ENCODE measurements at places on chromosomes 1 and 21. TPM values are rescaled to one million over a fixed set of nuclear protein-coding genes. Genes with fewer than 3 reads are reported as not detected.

DNA sequence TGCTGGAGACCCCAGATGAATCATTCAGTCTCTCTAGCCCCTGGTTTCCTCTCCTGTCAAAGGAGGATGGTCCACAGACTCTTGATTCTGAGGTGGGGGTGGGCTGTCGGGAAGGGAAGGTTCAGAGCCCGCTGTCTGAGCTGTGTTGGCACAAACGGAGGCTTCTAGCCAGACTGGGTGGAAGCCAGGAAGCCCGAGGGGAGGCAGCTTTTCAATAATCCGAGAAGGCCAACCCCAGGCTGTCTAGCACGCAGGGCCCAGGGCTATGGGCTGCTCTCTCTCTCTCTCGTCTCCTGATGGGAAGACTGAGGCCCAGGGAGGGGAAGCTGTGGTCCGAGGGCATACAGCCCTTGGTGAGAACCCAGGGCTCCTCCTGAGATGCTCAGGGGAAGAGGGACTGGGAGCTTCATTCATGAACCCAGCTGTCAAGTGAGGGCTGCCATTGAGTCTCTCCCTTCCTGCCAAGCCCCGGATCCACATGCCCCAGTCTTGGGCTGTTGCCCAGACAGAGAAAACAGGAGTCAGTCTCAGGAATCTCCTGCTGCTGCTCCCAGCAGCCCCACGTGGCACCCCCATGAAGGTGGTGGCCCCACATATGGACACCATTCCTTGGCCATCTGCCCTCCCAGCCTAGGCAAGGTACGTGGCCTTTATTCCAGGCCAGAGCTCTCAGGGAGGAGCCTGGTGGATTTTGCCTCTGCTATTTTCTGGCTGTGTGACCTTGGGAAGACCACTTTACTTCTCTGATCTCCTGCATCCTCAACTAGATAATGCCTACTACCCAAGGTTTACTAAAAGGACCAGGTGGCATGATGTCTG lies 44.4 kb downstream of the RAP1GAP start:
- no peak for DNase-seq

DNA sequence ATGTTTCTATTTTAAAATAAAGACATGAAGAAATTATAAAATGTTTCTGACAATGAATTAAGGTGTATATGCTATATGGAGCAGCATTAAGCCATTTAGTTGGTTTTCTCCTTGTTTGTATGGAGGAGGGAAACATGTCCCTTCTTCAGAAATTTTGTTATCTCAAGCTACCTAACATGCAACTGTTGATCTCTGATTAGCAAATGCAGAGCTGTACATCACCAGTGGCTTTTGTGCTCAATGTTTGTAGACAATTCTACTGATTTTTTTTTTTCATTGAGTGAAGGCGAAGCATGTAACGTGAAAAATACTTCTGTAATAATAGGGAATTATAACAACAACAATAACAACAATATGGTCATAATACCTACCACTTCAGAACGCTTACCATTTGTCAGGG lies 463.7 kb downstream of the PLPP3 start:
- no peak for DNase-seq

DNA sequence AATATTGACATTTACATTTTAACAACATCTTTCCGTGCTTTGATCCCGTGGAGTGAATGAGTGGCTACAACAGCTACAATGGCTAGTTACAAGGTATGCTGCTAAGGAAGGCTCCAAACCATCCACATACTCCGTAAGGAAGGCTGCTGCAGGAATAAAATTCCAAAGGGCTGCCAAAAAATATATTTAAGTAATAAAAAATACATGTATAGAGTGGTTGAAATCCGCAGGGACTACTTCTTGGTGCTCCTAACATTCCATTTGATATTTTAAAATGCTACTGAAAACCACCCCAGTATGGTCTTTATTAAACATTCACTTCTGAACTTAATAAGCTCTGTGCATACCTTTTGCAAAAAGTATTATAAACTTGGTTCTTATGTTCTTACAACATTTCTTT lies 25.3 kb downstream of the TNFSF4 start:
- DNase-seq, result no peak

DNA sequence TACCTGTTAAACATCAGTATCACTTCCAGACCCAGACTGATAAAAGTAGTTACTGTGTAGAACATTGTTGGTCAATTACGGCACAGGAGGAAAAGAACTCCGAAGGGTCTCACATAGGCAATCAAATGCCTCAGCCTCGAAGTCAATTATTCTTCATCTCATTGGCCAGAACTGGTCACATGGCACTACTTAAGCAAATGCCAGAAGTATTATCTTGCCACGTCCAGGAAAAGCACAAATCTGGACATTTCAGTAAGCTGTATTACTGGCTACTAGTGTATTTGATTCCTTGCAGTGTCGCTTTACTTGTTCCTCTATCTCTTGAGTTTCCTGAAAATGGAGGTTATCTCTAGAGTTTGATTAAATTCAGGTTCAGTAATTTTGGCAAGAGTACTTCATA lies 24.4 kb downstream of the DIO1 start:
- no peak for DNase-seq

GRCh38 chr1:239719642-239720258 lies 333.4 kb downstream of the CHRM3 start:
- no peak for DNase-seq

GRCh38 chr21:34074283-34075090 lies 1.1 kb downstream of the MRPS6 start:
- no peak for DNase-seq

- DNase-seq, result no peak
Observed at GRCh38 chr1:185823467-185823866, 89.3 kb downstream of the HMCN1 start.

DNA sequence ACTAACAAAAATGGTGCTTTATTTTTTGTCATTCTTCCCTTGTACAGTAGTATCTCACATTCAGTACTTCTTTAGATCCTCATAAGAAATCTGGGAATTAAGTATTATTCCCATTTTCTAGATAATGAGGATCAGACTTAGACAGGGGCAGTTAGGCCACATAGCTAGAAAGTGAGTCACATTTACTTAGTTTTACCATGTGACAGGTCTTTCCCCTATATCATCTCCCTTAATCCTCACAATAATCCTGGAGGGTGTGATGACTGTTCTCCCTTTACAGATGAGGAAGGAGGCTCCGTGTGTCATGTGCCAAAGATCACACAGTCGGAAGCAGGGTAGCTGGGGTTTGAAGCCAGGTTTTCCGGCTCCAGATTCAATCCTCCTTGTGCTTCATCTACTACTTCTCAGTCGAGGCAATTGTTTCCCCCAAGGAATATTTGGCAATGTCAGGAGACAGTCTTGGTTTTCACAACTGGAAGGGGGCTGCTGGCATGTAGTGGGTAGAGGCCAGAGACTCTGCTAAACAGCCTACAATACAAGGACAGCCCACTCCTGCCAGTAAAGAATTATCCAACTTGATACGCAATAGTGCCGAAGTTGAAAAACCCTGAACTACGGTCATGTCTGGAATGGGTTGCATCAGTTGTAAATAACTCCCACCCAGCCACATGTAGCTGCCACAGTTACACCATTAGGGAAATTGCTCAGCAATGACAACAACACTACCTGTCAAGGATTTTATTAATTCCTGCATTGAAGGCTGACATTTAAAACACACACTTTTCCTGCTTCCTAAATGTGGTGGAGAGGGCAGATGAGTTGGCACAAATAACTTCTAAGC lies 54.5 kb downstream of the C8B start:
- no peak for DNase-seq

DNA sequence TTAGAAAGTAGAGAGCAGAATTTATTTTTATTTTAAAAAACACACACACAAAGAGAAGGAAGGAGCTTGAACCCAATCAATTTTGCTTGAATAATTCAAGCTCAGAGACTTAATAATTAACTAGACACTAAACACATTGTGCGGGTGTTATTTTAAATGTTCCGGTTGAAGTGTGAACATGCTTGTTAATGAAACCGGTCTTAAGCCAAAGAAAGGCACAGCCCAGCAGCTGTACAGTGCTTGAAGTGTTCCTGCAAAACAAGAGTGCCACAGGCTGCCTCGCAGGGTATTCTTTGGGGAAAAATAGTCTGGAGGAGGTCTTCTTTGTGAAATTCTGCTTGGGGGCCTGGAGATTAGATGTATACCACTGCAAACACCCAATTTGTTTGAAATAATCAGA lies 2.2 kb upstream of the CDC42BPA start:
- DNase-seq, result no peak

- DNase-seq, result no peak
Observed at GRCh38 chr1:54144366-54144765, 8.4 kb downstream of the CDCP2 start.

GRCh38 chr1:16226490-16227179 lies 10.3 kb downstream of the CPLANE2 start:
- no peak for DNase-seq

- no peak for DNase-seq
Observed at GRCh38 chr1:155318082-155318481, 2.6 kb upstream of the RUSC1 start.

DNA sequence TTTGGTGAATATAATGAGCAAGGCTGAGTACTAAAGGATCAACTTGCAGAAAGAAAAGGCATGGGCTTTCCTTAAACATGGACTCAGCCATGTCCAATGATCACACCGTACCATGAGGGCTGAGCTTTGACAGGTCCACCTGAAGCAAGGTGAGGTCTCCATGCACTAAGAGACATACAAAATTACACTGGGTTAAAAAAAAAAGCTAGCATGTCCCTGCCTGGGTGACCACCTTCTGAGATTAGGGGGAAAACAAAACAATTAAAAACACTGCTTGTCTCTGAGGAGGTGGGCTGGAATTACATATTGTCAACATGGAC lies 22.7 kb downstream of the DUSP10 start:
- no peak for DNase-seq

DNA sequence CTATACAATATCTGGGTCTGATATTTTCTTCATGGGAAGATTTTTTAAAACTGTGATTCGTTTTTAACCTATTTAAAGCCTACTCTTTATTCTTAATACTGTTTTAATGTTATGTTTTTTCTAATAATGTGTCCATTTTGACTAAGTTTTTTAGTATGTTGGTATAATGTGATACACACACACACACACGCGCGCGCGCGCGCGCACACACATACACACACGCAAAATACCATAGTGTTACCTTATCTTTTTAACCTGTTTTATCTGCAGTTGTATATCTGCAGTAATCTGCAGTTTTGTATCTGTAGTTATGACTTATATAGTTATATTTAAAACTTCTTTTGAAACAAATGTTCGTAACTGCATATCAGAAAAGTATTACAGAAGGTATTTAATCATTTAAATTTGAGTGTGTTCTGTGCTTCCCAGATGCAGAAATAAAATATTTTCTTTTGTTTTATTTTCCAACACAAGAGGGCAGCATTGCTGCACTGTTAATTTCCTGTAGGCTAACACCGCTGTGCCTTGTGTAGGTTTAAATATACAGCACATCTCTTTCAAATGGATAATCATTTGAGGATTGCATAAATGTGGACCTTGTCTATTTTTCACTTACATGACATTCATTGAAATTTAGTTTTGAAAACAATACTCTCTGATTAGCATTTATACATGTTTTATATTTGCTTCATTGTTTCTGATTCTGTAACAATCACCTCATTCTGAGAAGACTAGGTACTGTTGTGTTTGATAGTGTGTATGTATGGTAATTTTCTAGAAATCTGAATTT lies 166.1 kb downstream of the PDE4B start:
- DNase-seq, result peak; percentile 18

DNA sequence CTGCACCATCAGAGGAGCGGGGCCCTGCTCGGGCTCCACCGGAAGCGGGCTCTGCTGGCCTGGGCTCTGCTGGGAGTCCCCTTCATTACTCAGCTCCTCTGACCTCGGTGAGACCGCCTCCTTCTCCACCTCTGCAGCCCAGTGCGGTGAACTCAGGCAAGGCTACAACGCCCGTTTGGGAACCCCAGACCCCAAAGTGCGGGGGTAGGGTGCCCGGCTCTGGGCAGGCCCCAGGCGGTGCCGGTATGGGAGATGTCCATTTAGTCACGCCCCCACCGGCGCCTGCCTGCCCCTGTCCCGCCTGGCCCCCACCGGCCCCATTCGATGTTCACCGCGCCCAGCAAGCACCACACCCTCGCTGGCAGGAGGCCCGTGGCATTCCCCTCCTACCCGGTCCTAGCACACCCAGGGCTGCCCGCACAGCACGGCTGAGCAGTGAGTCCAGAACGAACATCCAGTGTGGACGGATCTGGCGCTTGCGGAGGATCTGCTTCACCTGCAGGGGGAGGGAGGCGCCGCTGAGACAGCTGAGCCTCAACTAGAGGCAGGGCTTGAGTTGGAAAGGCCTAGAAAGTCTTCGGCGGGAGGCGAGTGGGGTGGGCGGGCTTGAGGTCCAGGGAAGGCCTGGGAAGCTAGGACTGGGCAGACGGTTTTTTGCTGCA lies 10.0 kb downstream of the MAP3K6 start:
- DNase-seq, result no peak

DNA sequence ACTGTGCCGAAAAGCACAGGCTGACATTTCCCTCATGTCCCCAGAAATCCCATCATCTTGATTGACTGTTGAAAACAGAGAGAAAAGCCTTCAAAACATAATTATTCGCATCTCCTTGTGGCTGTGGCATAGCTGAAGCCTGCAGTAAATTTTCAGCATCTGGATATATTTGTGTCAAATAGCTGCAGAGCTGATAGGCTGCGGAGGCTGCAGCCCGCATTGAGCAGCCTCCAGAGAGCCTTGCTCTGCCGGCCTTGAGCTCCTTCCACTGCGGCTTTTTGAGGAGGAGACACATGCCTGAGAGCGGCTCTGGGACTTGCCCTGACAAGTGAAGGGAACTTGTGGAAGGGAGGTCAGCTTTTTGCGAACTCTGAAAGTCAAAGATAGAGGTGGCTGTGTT lies 144.7 kb downstream of the RYR2 start:
- no peak for DNase-seq

GRCh38 chr1:238119060-238119459 lies 228.3 kb upstream of the ZP4 start:
- DNase-seq, result no peak

DNA sequence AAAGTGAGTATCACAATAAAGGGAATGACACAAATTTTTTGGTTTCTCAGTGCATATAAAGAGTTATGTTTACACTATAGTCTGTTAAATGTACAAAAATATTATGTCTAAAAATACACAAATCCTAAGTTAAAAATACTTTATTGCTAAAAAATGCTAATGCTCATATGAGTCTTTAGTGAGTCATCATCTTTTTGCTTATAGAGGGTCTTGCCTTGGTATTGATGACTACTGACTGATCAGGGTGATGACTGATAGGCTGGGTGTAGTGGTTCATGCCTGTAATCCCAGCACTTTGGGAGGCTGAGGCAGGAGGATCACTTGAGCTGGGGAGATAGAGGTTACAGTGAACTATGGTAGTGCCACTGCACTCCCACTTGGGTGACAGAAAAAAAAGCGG lies 12.9 kb upstream of the NUF2 start:
- no peak for DNase-seq

- no peak for DNase-seq
Observed at GRCh38 chr21:34498623-34499022, 13.4 kb downstream of the KCNE1 start.

Gene PLPP3
- 8.2 TPM for total RNA-seq

Gene HLX
- 0.39 TPM for total RNA-seq

Gene BNIPL
- total RNA-seq, result 0.46 TPM

Gene SLC22A15
- 0.21 TPM for total RNA-seq

Gene LY9
- total RNA-seq, result 0.10 TPM

Gene NCAM2
- total RNA-seq, result 2.2 TPM

Gene TFF2
- 1.1 TPM for total RNA-seq

Gene KCNE1
- total RNA-seq, result not detected

Measured in Panc1 (cell line).